Left renal pelvis (tissue), 4 donors: ENCODE measurements at places on chromosomes 7 and 10. TPM values are rescaled to one million over a fixed set of nuclear protein-coding genes. Genes with fewer than 3 reads are reported as not detected.

NT5C2 gene
- polyA plus RNA-seq, result 92.3 TPM

DGKI gene
- polyA plus RNA-seq, result 1.7 TPM

- DNase-seq, result no peak
Observed at GRCh38 chr10:69211524-69211923, 8.6 kb upstream of the HKDC1 start.

CPA1 gene
- 2.0 TPM for polyA plus RNA-seq

AGAP5 gene
- 4.8 TPM for polyA plus RNA-seq

DNA sequence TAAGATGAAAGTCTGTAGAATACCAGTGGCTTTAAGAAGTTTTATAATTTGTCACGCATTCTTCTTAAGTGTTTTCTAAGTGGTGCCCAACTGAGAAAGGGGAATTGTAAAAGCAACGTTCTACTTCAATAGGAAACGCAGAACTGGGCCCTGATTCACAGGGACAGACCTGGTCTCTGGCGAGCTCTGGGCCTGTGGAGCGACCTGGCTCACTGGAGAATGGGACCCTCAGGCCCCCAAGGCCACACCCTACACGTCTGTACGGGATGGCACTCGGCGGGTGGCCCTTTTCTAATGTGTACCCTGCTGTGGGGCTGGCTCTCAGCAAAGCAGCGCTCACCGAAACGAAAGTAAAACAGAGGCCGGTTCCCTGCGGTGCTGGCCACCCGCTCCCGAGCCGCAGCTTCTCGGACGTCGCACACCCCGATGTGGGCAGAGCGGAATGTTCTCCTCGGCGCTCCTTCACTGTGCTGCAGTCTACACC is 205.0 kb downstream of the DIP2C start:
- no peak for DNase-seq

LIPK gene
- not detected for polyA plus RNA-seq
